Effector CD4-positive, alpha-beta T cell (primary cell): ENCODE measurements at places on chromosomes 12 and 14.

DNA sequence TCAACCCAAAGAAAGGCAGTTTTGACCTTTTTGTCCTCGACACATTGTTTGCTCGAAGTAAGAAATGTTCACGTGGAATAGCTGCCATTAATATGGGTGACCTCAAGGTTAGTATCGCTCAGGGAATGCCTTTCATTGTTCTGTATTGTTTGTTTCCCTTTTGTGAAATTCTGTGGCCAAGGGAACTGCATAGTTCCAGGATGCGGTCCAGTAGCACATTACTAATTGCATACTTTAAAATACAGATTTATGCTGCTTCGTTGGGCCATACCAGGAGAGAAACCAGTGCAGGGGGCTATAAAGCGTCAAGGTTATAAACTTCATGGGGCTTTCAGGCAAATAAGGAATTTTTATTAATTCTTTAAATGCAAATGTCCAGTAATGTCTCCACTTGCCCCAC, 73.3 kb upstream of the USP44 start:
- DNase-seq = no peak

DNA sequence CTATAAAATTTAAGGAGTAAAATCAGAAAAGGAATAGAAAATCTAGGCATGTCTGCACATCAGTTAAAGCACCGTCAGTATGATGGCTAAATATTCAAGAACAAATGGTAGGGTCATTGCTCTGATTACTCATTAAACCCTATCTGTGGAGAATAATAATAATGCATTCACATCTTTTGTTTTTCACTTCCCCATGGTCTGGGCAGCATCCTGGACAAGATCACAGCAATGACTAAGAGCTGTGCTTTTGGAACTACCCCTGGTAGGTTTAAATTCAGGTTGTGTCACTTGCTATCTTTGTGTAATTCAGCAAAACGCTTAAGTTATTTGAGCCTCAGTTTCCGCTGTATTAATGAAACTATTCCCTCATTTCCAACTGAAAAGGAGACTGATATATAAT, 33.1 kb downstream of the C12orf42 start:
- no peak for DNase-seq

GRCh38 chr12:100913872-100914592, 119.5 kb downstream of the ANO4 start:
- DNase-seq = no peak

- no peak for DNase-seq
These were observed 48.6 kb upstream of the RHOJ start for GRCh38 chr14:63155511-63156185.

DNA sequence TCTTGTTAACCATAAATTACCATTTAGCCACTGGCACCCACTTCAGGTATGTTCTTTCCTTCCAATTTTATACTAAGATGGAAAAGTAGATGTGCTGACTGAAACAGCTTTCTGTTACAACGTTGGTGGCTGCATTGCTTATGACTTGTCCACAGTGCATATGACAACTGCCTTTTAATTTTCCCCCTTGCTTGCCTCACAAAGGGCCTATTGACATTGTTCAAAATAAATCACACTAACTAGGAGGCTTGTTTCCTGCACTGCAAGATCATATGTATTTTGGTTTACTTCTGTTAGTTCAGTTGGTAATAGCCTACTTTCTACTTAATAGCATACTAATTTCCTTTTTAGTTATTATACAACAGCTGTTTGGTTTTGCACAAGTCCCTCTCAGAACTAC, 55.4 kb downstream of the SCAF11 start:
- DNase-seq = no peak

DNA sequence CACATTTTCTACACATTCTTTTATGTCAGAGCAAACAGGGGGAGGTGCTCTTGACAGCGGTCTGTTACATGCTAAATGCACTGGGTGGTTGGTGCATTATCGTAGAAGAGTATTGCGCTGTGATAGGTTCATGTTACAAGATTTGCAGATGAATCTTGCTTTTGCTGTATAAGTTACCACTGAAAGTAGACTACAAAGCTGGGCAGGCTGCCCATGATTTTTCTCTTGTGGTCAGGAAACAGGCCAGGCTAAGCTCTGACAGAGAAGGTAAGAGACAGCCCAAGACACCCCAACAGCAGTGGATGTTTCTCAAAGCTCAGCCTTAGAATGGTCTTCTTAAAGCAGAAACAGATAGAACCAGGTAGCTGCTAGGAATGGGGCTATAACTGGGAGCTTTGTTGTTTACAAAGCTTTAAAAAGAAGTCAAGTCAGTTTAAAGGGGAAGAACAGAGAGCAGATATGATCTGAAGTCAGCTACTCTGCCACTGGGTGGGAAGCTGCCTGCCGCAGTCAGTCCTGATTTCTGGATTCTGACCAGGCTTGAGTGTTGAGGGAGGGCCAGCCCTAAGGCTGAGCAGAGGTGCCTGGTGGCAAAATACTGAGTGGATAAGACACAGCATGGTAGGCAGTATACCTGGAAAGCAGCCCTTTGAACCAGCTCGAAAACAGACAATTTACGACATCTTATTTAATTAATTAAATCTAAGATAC, 9.4 kb downstream of the KCNA1 start:
- no peak for DNase-seq

DNA sequence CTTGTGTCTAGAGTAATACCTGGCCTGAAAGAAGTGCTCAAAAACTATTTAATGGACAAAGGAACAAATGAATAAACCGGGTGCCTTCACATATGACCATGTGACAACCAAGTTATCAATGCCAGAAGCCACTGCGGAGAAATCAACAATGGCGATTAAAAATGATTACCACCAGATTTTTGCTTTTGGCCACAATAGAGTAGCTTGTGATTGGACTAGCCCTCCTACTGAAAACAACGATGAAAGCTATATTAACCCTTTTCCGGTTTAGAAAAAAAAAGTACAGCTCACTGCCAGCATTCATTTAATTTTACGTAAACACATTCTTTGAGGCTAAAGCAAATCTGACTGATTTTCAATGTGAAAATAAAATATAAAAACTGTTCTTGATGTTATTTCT, 41.6 kb upstream of the TTC7B start:
- DNase-seq = no peak
